ENCODE measurements at places on chromosomes 13 and 19.

GRCh38 chr19:49442354-49442753, 1.0 kb upstream of the SLC17A7 start:
- DNase-seq = no peak

GRCh38 chr13:27997904-27998522, 9.5 kb upstream of the URAD start:
- peak; percentile 5 for DNase-seq

- DNase-seq = no peak
Observed at GRCh38 chr19:2546128-2547032, 70.5 kb downstream of the GADD45B start.

DNA sequence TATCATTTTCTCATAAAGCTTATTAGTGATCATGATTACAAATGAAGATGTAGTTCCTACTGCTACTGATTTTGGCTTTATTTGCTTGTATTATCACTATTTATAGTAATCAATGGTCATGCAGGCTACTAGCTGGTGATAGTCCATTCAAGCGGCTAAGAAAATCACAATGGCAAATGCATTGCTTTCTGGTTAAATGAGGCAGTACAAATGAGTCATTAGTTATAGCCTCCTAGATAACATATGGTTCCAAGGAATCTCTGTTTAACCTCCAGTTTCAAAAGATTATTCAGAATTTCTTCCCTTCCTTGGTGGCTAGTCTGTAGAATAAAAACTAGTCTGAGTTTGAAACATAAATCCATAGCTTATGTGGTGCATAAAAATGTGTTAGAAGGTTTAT, 141.3 kb upstream of the HTR2A start:
- no peak for DNase-seq

Data from stimulated activated CD4-positive, alpha-beta T cell treated with anti-CD3 and anti-CD28 coated beads, Interleukin-1b, Interleukin-23, amount 100 ng/mL, for 4 hours (primary cell).